ENCODE measurements at places on chromosomes 7 and 10. TPM values are rescaled to one million over a fixed set of nuclear protein-coding genes. Genes with fewer than 3 reads are reported as not detected.

DNA sequence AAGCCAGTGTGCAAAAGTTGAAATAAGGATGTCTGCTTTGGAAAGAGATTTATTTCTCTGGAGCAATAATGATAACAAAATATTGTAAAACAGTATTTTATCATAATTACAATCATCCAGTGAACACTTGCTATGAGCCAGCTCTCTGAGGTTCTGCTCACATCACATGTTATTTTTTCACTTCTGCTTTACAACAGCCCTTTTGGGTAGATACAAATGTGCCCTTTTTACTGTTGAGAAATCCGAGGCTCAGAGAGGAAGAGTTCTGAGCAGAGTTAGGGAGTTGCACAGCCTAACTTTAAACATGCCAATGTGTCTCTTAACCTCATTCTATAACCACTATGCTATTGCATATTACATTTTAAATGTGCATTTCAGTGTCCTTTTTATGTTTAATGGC, 232.6 kb upstream of the CDC14C start:
- DNase-seq = no peak

MSRB2 gene
- polyA plus RNA-seq = 15.7 TPM

GRCh38 chr7:93828260-93828659, 62.3 kb downstream of the TFPI2 start:
- DNase-seq = no peak

DNA sequence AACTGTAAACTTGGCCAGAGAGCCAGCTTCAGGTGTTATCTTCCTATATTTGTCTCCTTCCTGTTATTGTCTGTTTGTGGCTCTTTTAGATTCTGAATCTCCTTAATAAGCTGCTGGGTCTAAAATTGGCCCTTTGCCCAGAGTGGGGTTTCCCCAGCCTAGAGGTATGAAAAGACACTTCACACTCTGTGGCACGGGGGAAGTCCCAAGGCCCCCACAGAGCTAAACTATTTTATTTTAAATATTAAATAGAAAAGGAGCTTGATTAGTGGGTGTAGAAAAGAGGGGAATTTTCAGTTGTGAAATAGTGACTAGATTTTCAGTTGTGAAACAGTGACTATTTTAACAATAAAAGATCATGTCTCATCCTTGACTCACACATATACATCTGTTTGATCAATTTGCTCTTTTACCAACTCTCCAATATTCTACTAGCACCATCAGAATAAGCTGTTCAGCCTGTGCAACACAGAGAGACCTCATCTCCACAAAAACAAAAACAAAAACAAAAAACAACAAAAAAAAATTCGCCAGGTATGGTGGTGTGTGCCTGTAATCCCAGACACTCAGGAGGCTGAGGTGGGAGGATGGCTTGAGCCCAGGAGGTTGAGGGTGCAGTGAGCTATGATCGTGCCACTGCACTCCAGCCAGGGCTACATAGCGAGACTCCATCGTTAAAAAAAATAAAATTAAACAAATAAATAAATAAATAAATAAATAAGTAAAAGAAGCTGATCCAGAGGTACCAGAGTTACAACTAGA, 24.9 kb upstream of the ADO start:
- DNase-seq = peak; percentile 80

AKR1C8 gene
- polyA plus RNA-seq = not detected

DNA sequence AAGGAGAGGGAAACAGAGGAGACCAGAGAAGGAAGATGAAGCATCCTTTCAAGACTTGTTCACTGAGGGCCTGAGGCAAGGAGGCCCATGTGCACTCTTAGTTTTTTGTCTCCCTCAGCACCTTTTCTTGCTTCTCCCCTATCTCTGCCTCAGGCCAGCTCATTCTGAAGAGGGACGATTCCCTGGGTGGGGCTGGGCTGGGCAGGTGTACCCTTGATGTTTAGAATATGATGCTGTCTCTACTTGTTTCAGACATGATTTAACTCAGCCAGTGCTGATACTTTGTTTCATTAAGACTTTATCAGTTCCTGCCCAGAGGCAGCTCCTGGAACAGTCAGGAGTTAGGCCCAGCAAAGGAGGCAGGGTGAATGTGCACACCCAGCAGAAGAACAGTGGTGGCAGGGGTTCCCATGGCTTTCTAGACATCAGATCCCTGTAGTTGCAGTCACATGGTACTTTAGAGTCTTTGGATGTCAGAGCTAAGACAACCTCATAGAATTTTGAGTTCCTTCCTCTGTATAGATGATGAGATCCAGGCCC, 3.4 kb downstream of the PRXL2A start:
- DNase-seq = peak; percentile 49

GRCh38 chr10:86687750-86688149, 19.4 kb downstream of the LDB3 start:
- no peak for DNase-seq

DNA sequence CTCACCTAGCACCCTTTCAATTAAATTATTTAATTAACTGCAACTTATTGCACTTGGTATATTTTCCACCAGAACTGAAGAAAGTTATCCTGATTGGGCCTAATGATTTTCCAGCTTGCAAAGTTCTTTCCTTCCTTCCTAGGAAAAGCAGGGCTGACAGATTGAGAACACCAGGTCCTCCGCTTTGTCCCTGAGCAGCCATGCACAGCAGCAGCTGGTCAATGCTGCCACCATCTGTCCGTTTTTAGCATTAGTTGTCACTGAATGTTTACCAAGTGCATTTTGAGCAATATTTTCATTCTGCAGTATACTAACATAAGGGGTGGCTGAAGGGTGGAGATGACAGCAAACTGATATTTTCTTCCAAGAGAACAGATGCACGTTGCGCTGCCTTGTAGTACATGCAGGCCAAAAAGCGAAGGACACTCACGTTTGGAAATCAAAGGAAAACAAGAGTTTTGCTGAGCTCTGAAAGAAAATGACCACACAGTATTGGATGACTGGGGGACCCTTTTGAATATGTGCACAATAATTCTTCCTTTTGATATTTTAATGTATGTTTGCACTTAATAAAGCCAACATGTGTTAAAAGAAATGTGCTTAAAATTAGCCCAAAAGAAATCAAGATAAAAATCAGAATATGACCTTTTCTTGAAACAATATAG, 248.8 kb upstream of the PTN start:
- peak; percentile 54 for DNase-seq

AOC1 gene
- not detected for polyA plus RNA-seq

GRCh38 chr7:155289107-155289506, 8.6 kb upstream of the INSIG1 start:
- DNase-seq = no peak

DNA sequence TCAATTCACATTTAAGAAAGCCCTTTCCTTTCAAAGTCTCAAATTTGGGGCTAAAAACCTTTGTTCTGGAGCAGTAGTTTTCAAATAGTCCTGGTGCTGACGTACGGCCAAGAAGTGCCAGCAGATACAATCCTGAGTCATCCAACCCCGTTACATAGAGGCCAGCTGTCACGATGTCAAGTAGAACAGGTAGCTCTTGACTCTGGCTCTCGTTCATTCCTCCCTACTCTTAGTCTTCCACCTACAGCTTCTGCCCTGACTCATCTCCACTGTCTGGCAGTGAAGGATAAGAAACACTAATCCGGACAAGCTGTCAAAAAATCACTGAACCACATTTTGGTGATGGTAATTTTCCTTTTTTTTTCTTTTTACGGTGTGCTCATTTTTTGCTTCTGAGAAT, 132.4 kb upstream of the PTN start:
- peak; percentile 78 for DNase-seq

DNA sequence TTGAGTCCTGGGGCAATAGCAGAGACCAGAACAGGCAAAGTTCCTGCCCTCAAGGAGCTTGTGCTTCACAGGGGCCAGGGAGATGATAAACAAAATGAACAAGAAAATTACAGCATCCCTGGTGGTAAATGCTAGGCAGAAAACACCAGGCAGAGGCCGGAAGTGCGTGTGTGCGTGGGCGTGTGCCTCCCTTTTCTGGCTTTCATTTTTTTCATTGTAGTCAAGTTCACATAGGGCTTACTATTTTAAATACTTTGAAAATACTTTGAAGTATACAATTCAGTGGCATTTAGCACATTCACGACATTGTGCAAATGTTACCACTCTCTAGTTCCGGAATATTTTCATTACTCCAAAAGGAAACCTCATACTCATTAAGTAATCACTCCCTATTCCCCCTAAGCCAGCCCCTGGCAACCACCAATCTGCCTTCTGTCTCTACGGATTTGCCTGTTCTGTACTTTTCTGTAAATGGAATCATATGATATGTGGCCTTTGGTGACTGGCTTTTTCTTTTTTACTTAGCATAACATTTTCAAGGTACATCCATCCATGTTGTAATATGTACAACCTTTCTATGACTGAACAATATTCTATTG, 88.1 kb upstream of the PDCD4 start:
- no peak for DNase-seq

- DNase-seq = no peak
Measured at GRCh38 chr7:101084865-101085161, 468 bp upstream of the TRIM56 start.

- peak; percentile 95 for DNase-seq
Measured at GRCh38 chr10:80471001-80471400, 16.9 kb downstream of the TSPAN14 start.

DNA sequence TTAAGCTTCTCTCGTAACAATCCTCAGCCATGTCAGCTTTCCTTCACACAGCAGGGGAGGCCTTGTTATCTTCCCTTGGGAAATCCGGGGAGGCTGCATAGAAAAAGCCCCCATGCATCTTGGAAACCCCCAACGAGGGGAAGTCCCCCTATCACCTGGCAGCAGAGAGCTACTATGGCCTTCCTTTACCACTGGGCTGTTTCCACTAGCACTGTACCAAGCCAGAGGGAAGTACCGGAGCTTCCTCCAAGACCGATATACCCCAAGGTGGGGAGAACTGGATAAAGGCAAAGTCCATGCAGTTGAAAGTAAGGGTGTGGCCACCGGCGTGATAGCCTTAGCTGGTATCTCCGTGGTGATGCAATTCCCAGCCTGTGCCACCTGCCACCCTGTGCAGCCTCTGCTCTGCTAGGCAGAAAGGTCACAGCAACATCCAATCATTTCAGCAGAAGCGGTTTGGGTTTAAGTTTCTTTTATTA, 4.4 kb upstream of the CLIP2 start:
- no peak for DNase-seq

DNA sequence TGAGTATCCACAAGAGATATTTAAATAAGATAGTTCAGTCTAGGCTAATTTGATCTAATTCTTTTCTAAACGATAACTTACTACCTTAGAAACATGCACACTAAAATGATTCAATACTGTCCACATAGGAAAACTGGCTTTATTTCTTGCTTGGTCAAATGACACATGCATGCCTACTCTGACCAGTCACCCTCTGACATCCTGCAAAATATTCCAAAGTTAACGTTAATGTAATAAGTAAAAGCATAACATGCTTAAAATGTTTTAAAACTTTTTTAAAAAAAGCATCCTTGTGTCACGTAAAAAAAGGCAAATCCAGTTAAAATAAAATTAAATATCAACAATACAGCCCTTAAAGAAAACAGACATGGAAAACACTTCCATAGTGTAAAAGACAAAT, 70.2 kb downstream of the UBE2H start:
- no peak for DNase-seq

DNA sequence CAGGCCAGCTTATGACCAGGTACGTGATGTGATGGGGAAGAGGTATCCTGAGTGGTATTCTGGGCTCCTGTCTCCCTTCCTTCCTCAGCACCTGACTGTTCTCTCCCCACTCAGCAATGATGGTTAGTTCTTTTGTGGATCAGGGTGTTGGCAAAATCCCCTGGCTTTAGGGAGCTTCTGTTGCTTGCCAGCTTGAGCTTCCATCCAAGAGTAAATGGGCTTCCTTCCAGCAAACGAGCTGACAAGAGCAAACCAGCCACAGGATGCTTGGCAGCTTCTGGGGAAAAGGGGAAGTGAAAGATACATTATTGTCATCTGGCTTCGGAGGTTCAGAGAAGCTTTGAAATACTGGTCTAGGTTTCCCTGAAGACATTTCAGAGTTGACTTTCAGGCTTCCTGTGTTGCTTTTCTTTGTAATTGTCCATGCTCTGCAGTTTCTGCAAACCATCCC, 5.2 kb downstream of the DUSP5 start:
- DNase-seq = peak; percentile 55

- DNase-seq = peak; percentile 32
Measured at GRCh38 chr10:63522277-63522687, 1.1 kb downstream of the REEP3 start.

SPDYE1 gene
- polyA plus RNA-seq = not detected

FGF8 gene
- not detected for polyA plus RNA-seq

DNA sequence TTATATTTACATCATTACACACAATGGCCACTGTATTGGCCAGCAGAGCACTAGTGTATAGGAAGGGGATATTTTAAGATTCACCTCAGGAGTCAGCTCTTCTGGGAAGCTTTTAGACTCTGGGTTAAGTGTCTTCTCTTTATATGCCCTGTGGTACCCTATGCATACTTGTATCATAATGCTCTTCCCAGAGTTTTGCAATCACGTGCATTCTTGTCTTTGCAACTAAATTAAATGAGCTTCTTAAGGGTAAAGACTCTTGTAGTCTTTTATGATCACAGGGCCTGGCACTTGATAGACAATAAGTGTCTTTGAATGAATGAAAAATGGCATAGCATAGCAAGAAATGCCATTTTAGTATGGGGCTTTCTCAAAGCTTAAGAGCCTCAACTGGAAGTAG, 35.4 kb upstream of the ARMS2 start:
- no peak for DNase-seq

DNA sequence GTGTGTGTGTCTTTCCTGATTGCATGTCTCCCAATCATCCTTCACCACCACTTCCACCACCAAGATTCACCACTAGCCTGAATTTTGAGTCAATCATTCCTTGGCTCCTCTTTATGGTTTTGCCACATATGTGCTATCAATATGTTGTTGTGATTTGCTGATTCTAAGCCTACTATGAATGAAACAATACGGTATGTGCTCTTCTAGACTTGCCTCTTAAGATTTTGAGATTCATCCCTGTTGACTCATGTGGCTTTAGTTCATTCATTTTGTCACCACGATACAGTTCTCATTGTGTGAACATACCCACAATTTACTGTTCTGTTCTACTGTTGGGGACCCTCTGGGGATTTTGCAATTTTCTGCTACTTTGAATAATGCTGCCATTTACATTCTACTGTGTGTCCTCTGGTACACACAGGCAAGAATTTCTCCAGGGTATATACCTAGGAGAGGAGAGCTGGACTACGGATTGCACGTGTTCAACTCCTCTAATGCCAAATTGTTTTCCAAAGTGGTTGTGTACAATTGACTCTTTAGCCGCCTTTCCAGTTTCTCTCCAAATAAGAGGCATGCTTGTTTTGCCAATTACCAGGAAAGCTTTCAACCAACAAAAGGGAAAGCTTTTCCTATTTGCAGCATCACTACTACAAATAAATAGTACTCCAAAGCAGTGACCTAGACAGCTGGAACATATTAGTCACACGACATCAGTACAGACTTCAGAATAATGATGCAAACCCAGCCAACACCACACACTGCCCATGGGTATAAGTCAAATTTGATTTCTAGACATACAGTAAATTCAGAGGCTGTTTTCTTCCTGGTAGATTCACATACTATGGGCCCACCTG, 30.0 kb downstream of the SGMS1 start:
- DNase-seq = peak; percentile 32

GRCh38 chr10:11638055-11638698, 26.7 kb upstream of the USP6NL start:
- no peak for DNase-seq

- no peak for DNase-seq
Measured at GRCh38 chr7:45938626-45939302, 17.7 kb upstream of the IGFBP3 start.

GRCh38 chr10:118958984-118959925, 70.3 kb upstream of the NANOS1 start:
- DNase-seq = peak; percentile 57

- DNase-seq = no peak
Measured at GRCh38 chr10:14060320-14061070, 270.2 kb downstream of the FRMD4A start.
